Heart left ventricle (tissue), 16 donors: ENCODE measurements at places on chromosomes 6 and 20.

DNA sequence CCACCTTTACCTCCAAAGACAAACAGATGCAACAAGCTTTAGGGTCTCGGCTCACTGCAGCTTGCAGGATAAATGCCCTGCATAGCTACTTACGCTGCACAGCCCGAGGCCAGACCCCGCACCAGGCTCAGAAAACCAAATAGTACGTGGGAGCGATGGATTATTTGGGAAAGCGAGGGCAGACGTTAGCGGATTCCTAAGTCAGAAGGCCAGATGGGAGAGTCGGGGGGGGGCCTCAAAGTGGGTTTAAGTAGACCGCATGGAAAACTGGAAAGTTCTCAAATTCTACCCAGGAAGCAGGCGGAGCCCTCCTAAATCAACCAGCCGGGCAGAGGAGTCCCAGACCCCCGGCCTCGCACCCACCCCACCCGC, 382 bp downstream of the SFT2D1 start:
- H3K36me3 ChIP-seq, result no peaks in the 10 kb centered on the region
- H3K27ac ChIP-seq, result peak overlapping the region; percentile 94
- H3K4me1 ChIP-seq, result peaks cover 58% of the 10 kb centered on the region
- no peak for DNase-seq
- H3K4me3 ChIP-seq, result peak overlapping the region; percentile 99

DNA sequence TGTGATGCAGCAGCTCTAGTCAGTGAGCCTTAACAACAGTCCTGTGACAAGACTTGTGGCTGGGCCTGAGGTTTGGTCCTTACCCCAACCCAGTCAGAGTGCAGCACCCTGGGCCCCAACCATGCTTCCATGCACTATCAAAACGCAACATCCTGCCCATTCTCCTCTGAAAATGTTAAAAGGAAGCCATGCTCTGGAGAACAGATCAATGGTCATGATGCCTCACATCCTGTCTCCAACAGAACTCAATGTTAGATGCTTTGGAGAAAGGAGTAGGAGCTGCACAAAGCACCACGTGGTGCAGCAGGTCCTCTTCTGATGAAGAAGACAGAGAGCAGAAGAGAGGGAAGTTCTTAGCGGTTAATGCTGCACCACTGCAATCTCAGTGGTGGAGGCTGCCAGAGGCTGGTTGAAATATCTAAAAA, 41.9 kb downstream of the TRAM2 start:
- H3K27ac ChIP-seq, result no peak overlapping the region
- no peaks in the 10 kb centered on the region for H3K36me3 ChIP-seq
- no peaks in the 10 kb centered on the region for H3K27me3 ChIP-seq
- peaks cover 23% of the 10 kb centered on the region for H3K4me1 ChIP-seq
- DNase-seq, result no peak

DNA sequence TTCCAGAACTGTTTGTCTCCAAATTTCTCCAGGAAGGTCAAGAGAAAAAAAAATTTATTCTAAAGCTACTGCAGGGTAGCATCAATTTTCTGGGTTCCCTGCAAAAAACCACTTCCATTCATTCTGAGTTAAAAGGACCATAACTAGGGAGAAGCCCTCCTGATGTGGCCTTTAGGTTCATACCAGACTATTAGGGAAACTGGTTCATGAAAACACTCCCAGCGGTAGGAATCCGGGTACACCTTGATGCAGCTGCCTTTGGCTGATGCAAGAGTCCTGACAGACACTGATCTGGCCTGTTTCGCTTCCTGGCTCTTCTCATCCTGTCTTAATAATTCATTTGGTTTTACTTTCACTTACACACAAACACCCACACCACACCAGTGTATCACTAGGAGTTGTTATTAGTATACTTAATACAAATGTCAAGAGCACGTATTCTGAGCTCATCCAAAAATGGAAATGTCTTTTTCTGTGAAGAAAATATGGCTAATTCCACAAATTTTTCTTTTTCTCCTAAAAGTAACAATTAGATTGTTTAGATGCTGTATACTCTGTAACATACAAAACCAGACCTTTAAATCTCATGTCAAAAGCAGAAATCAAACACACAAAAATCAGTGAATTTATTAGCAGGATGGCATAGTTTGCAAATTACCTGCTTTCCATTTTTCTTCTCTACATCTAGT, 38.4 kb upstream of the ARHGAP18 start:
- H3K4me3 ChIP-seq, result no peak overlapping the region
- H3K36me3 ChIP-seq, result no peaks in the 10 kb centered on the region
- peak; percentile 27 for DNase-seq
- H3K27me3 ChIP-seq, result no peaks in the 10 kb centered on the region
- peak overlapping the region; percentile 55 for H3K27ac ChIP-seq

- no peaks in the 10 kb centered on the region for H3K27me3 ChIP-seq
- no peak overlapping the region for H3K4me3 ChIP-seq
- DNase-seq, result no peak
These were observed 45.3 kb downstream of the VTA1 start for GRCh38 chr6:142192343-142192742.

- no peak for DNase-seq
- H3K36me3 ChIP-seq, result no peaks in the 10 kb centered on the region
- H3K27me3 ChIP-seq, result no peaks in the 10 kb centered on the region
- H3K4me1 ChIP-seq, result no peaks in the 10 kb centered on the region
- no peak overlapping the region for H3K27ac ChIP-seq
These were observed 4.9 kb upstream of the NELFCD start for GRCh38 chr20:58976061-58976730.

- H3K27me3 ChIP-seq, result no peaks in the 10 kb centered on the region
- H3K4me1 ChIP-seq, result peaks cover 9% of the 10 kb centered on the region
- no peak for DNase-seq
- H3K36me3 ChIP-seq, result no peaks in the 10 kb centered on the region
- H3K27ac ChIP-seq, result no peak overlapping the region
These were observed 28.3 kb upstream of the FAM83C start for GRCh38 chr20:35320396-35321126.

- no peaks in the 10 kb centered on the region for H3K27me3 ChIP-seq
- H3K4me3 ChIP-seq, result peak overlapping the region; percentile 25
- peak overlapping the region; percentile 97 for H3K27ac ChIP-seq
- peaks cover 15% of the 10 kb centered on the region for H3K36me3 ChIP-seq
- peak; percentile 78 for DNase-seq
These were observed 2.9 kb downstream of the LAMA5 start for GRCh38 chr20:62363920-62364851.

DNA sequence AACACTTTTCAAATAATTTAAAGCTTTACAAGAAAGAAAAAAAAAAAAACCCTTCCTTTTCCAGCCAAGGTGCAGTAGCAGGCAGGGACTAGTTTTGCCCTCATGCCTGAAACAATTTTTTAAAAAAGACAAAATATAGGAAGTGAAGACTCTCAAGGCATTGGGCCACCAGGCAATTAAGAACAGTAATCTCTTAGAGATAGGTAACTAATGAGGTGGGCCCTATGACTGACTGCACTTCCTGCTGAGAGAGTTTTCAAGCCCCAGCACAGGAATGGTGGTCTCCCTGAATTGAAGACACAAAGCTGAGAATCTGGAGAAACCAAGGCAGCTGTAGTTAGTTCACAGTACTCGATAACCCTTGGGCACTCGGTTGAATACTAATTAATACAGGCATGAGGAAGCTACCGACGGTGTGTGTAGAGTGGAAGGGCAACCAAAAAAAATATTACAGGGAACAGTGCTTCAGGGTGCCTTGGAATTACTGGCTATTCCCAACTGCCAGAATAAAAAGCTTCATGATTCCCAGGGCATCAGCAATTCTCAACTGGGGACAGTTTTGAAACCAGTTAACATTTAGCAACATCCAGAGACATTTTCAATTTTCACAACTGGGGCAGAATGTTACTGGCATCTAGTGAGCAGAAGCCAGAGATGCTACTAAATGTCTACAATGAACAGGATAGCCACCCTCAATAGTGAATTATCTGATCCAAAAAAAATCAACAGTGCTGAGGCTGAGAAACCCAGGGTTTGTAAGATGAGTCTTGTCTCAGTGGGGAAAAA, 36.0 kb upstream of the PLN start:
- DNase-seq, result no peak
- H3K4me1 ChIP-seq, result no peaks in the 10 kb centered on the region
- H3K27me3 ChIP-seq, result no peaks in the 10 kb centered on the region
- H3K36me3 ChIP-seq, result no peaks in the 10 kb centered on the region
- H3K27ac ChIP-seq, result peak overlapping the region; percentile 66

- DNase-seq, result peak; percentile 31
- H3K27ac ChIP-seq, result no peak overlapping the region
- no peaks in the 10 kb centered on the region for H3K36me3 ChIP-seq
- no peaks in the 10 kb centered on the region for H3K4me1 ChIP-seq
- peak overlapping the region; percentile 63 for H3K4me3 ChIP-seq
These were observed 29.9 kb upstream of the ZNF184 start for GRCh38 chr6:27502508-27503435.

DNA sequence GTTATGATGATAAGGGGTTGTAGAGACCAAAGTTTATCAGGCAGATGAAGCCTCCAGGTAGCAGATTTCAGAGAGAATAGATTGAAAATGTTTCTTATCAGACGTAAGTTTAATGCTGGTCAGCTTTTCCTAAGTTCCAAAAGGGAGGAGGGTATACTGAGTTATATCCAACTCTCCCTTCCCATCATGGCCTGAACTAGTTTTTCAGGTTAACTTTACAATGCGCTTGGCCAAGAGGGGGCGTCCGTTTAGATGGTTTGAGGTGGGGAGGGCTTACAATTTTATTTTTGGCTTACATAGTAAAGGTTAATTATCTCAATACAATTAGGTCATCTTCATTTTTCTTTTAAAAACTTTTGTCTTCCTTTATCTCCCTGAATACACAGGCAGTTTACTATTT, 19.4 kb upstream of the IL22RA2 start:
- H3K27me3 ChIP-seq, result no peaks in the 10 kb centered on the region
- no peaks in the 10 kb centered on the region for H3K36me3 ChIP-seq
- no peak overlapping the region for H3K27ac ChIP-seq
- no peak overlapping the region for H3K4me3 ChIP-seq
- H3K4me1 ChIP-seq, result peaks cover 35% of the 10 kb centered on the region

DNA sequence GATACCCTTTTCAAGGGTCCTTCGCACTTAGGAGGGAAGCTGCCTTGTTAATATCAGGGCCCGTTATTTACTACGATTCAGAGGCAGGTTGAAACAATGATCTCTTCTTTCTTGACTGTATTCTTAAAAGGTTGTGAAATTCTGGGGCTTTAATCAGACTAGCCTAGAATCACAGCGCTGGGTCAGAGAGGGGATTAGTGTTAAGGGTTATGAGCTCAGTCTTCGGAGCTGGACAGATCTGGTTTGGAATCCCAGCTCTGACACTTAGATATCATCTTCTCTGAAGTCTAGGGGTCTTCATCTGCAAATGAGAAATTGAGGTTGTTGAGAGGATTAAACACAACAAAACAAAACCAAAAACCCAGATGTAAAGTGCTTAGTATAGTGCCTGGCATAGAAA, 77.4 kb downstream of the CD83 start:
- H3K27ac ChIP-seq, result no peak overlapping the region
- no peak for DNase-seq
- no peak overlapping the region for H3K4me3 ChIP-seq
- no peaks in the 10 kb centered on the region for H3K27me3 ChIP-seq
- H3K4me1 ChIP-seq, result no peaks in the 10 kb centered on the region
- no peaks in the 10 kb centered on the region for H3K36me3 ChIP-seq

DNA sequence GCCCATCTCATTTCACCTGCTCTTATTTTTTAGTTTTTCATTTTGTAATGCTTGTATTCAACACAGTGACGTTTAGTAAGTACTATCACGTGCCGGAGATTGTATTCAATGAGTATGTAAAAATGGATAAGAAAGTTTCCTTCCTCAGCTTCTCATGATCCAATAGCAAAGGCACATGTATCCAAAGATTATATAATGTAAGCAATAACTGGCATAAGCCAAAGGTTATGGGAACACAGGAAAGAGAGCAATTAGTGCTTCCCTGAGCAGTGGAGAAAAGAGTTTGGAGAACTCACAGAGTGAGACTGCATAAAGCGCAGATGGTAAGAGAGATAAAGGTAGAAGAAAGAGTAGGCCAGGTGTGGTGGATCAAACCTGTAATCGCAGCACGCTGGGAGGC, 21.8 kb upstream of the LTV1 start:
- no peak overlapping the region for H3K27ac ChIP-seq
- H3K27me3 ChIP-seq, result no peaks in the 10 kb centered on the region
- peaks cover 36% of the 10 kb centered on the region for H3K36me3 ChIP-seq
- no peak overlapping the region for H3K4me3 ChIP-seq

DNA sequence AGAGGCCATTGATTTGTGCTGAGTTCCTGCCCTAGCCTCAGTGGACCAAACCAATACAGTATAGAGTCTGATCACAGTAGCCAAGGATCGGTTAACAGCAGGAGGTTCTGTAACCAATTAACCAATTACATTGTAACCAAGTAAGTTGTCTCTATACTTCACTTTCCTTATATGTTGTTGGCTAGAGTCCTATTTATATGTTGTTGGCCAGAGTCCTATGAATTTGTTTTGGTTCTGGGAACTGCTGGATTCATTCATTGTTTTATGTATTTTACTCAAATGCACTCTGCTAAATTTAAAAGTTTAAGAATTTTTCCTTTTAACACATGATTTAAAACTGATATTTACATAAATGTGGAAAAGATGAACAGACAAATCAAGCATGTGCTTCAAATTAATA, 597.4 kb upstream of the HS3ST5 start:
- H3K27ac ChIP-seq, result no peak overlapping the region
- no peak for DNase-seq
- H3K27me3 ChIP-seq, result no peaks in the 10 kb centered on the region

- DNase-seq, result no peak
- peaks cover 24% of the 10 kb centered on the region for H3K36me3 ChIP-seq
These were observed 9.5 kb upstream of the PABPC1L start for GRCh38 chr20:44900231-44900854.

DNA sequence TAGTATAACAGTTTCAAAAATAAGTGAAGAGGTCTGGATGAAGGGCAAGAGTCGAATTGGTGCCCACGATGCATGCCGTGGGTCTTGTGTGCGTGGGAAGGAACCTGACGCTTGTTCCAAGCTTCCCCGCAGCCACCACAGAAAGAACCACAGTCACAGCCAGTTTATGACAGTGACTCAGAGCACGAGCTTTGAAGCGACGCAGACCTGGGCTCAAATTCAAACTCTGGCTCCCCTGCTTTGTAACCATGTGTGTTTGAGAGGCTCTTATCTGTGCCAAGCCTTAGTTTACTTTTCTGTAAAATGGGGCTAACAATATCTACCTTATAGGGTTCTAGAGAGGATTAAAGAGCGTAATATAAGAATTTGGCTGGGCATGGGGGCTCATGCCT, 65.5 kb downstream of the SYNJ2 start:
- no peak overlapping the region for H3K4me3 ChIP-seq
- no peak for DNase-seq
- peaks cover under 1% of the 10 kb centered on the region for H3K4me1 ChIP-seq
- H3K36me3 ChIP-seq, result peaks cover 4% of the 10 kb centered on the region
- H3K27ac ChIP-seq, result no peak overlapping the region

GRCh38 chr6:133242637-133243585, 1.8 kb downstream of the EYA4 start:
- H3K4me1 ChIP-seq, result no peaks in the 10 kb centered on the region
- DNase-seq, result peak; percentile 13
- H3K36me3 ChIP-seq, result no peaks in the 10 kb centered on the region

GRCh38 chr6:83108378-83108777, 40.9 kb downstream of the DOP1A start:
- H3K36me3 ChIP-seq, result no peaks in the 10 kb centered on the region
- no peak overlapping the region for H3K4me3 ChIP-seq
- H3K4me1 ChIP-seq, result peaks cover 3% of the 10 kb centered on the region
- H3K27ac ChIP-seq, result no peak overlapping the region
- no peak for DNase-seq
